Stomach (tissue), 19 donors: ENCODE measurements at places on chromosomes 7 and 10. TPM values are rescaled to one million over a fixed set of nuclear protein-coding genes. Genes with fewer than 3 reads are reported as not detected.

Gene OTUD1
- 25.1 TPM for total RNA-seq

Gene SCART1
- 8.2 TPM for total RNA-seq

Gene ACSM6
- not detected for total RNA-seq

Gene RSPH10B2
- total RNA-seq = 1.3 TPM

Gene CFAP46
- 2.3 TPM for total RNA-seq

Gene ANKRD7
- total RNA-seq = not detected

Gene EBF3
- total RNA-seq = not detected

Gene AKR1B1
- 51.3 TPM for total RNA-seq

Gene IPMK
- 4.1 TPM for total RNA-seq

DNA sequence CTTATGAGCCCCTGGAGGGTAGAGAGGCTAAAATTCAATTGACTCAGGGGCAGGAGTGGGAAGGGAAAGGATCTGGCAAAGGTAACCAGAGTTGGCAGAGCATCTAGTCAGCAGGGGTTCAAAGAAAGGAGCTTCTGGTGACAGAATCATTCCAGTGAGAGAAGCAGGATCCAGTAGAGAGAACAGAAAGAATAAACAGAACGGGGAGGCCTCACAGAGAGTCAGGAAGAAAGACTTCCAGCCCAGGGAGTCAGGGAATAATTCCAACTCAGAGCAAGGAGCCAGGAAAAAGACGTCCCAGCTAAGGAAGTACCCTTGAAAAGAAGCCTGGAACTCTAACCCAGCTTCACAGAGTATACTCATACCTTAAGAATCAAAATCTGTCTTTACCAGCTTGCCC is 66.6 kb upstream of the CPXM2 start:
- H3K27me3 ChIP-seq = peaks cover 10% of the 10 kb centered on the region
- peaks cover 6% of the 10 kb centered on the region for H3K4me1 ChIP-seq
- H3K36me3 ChIP-seq = no peaks in the 10 kb centered on the region
- no peak for DNase-seq

GRCh38 chr7:91892099-91892705 is 11.7 kb upstream of the MTERF1 start:
- H3K4me3 ChIP-seq = no peak overlapping the region
- H3K36me3 ChIP-seq = no peaks in the 10 kb centered on the region
- H3K27me3 ChIP-seq = no peaks in the 10 kb centered on the region
- H3K4me1 ChIP-seq = no peaks in the 10 kb centered on the region

- H3K4me3 ChIP-seq = no peak overlapping the region
- H3K27me3 ChIP-seq = no peaks in the 10 kb centered on the region
- peaks cover 5% of the 10 kb centered on the region for H3K4me1 ChIP-seq
- no peak for DNase-seq
- no peak overlapping the region for H3K27ac ChIP-seq
Measured at GRCh38 chr10:70250961-70251680, 17.9 kb upstream of the PPA1 start.

GRCh38 chr7:13628239-13629001 is 361.0 kb downstream of the ETV1 start:
- no peaks in the 10 kb centered on the region for H3K36me3 ChIP-seq
- H3K27me3 ChIP-seq = no peaks in the 10 kb centered on the region
- no peak overlapping the region for H3K27ac ChIP-seq

DNA sequence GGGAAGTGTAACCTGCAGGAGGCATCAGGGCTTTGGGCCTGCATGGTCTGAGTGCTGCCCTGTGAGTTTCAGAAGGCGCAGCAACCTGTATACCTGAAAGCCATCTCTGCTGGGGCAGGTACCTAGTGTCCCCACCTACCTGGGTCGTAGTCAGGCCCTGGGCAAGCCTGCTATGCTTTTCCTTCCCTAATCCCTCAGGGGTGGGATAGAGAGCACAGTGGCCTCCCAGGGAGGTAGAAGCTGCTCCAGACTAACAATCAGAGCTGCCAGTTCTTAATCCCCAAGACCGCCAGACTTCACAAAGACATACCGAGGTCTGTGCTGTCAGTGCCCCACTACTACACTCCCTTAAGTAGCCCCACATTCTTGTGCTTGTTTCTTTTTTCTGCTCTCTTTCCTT is 52.0 kb downstream of the PTEN start:
- H3K4me3 ChIP-seq = no peak overlapping the region
- H3K27me3 ChIP-seq = no peaks in the 10 kb centered on the region
- H3K4me1 ChIP-seq = peaks cover 47% of the 10 kb centered on the region

- peaks cover 35% of the 10 kb centered on the region for H3K36me3 ChIP-seq
- H3K4me1 ChIP-seq = peaks cover 58% of the 10 kb centered on the region
- no peaks in the 10 kb centered on the region for H3K27me3 ChIP-seq
- no peak for DNase-seq
Measured at GRCh38 chr10:112990271-112990670, 40.2 kb downstream of the TCF7L2 start.

DNA sequence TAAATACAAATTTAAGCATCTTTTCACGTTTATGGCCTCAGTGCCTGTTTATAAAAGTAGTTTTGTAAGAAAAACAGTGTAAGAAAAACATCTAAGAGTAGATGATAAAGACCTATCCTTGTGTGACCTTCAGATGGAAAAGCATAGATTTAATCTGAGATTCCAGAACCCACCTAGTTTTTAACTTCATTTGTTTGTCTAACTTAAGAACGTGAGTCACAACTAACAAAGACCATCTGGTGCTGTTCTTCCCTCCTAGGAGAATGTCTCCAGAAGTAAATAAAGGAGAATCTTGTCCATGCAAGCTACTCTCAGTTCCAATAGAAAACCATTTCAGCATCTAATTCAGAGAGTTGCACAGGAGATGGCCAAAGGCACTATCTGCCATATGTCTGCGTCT is 265.4 kb upstream of the C7orf33 start:
- H3K27me3 ChIP-seq = no peaks in the 10 kb centered on the region
- no peaks in the 10 kb centered on the region for H3K4me1 ChIP-seq
- H3K27ac ChIP-seq = no peak overlapping the region
- DNase-seq = no peak

DNA sequence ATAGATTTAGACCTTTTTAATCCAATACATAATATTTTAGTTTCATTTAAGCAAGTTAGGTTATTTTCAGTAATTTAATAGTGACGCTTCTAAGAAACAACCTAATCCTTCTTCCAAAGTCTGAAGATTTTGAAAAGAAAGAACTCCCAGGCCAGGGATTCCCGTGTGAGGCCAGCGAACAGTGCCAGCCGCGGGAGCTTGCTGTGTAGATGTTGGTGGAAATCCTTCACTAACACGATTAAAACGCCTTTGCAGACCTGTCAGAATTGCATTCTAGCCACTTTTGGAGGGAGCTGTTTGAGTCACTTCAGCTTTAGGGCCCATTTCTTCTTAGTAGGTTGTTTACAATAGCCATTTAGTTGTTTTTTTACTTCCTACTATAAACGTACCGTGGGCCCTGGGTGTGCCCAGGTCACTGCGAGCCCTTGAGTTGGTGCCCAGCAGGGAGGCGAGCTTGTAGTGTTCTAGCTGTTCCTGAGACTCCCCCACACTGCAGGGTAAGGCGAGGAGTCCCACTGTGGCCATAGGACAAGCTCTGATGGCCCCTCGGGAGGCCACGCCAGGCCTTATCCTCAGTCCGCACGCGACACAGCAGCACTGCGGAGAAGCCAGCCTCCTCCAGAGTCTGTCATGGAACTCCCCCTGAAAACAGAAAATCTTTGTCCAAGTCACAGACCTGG is 32.3 kb downstream of the PPP2R2D start:
- no peak for DNase-seq
- no peak overlapping the region for H3K27ac ChIP-seq
- peaks cover 7% of the 10 kb centered on the region for H3K4me1 ChIP-seq
- no peaks in the 10 kb centered on the region for H3K27me3 ChIP-seq

GRCh38 chr7:64098-64915 is 128.1 kb upstream of the FAM20C start:
- no peak overlapping the region for H3K27ac ChIP-seq
- no peaks in the 10 kb centered on the region for H3K4me1 ChIP-seq
- no peaks in the 10 kb centered on the region for H3K36me3 ChIP-seq

DNA sequence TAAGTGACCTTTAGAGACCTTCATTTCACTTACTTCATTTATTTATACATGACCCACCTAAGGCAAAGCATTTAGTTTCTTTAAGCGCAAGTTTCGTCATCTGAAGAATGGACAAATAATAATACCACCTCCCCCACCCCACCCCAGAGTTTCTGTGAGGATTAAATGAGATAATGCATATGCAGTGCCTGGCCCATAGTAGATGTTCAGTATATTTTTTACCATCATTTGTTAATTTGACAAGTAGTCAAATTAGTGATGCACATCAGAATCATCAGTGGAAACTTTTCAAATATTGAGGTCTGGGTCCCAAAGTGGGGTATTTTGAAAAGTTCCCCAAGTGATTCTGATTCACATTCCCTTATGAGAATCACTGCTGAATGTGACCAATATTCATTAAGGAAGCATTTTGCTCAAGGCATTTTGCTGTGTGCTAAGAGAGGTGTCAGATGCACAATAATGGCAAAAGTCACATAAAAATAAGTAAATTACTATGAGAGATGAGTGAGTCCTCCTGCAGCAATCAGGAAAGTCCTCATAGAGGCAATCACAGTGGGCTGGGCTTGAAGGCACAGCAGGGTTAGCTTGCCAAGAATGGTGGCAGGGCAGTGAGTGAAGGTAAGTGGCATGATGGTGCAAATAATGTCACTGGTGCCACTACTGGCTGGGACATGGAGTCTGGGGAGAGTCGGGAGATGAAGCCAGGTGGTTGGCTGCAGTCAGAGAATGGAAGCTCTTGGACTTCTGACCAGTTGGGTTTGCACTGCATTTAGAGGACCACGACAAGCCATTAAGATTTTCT is 244.1 kb downstream of the PTEN start:
- H3K27me3 ChIP-seq = no peaks in the 10 kb centered on the region
- DNase-seq = no peak
- H3K36me3 ChIP-seq = no peaks in the 10 kb centered on the region
- H3K4me3 ChIP-seq = no peak overlapping the region
- no peak overlapping the region for H3K27ac ChIP-seq
